Activated CD4-positive, alpha-beta T cell treated with anti-CD3 and anti-CD28 coated beads for 4 hours (primary cell): ENCODE measurements at places on chromosomes 16 and 17.

- DNase-seq: no peak
Measured at GRCh38 chr17:30477774-30478115, 537 bp downstream of the GOSR1 start.

- no peak for DNase-seq
Measured at GRCh38 chr17:9703781-9704082, 58.4 kb downstream of the USP43 start.

- DNase-seq: no peak
Measured at GRCh38 chr16:76511203-76511602, 234.0 kb downstream of the CNTNAP4 start.

- DNase-seq: no peak
Measured at GRCh38 chr17:49588726-49589576, 13.3 kb downstream of the NXPH3 start.

DNA sequence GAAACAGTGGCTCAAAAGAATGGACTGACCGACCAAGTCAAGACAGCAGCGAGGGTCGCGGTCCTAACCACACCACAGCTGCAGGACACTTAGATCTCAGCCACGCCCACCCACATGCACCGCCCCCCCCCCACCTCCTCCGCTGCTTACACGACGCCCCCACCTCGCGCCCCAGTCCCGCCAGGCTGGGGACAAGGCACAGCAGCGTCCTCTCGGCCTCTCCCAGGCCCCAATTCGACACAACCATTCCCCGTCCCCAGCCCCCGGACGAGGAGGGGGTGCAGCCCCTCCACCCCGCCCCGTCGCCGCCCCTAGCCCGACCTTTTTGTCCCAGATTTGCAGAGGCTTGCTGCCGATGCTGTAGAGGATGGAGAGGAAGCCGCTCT is 477 bp downstream of the CFAP20 start:
- DNase-seq: no peak

DNA sequence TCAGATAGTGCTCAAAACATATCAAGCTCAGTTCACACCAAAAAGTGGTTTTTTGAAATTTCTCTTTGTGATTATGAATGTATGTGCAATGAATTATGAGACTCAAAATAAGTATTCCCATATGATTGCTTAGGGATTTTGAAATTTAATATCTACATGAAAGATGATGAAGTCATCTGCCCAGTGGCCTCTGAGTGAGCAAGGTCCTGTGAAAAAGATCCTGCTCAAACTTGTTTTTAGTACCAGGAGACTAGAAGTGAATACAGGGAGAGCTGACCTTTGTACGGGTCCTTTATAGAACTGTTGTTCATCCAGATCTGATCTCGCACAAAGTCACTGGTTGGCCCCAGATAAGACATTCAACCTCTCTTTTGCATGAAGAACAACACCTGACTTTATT is 151.9 kb upstream of the MAF start:
- DNase-seq: no peak

DNA sequence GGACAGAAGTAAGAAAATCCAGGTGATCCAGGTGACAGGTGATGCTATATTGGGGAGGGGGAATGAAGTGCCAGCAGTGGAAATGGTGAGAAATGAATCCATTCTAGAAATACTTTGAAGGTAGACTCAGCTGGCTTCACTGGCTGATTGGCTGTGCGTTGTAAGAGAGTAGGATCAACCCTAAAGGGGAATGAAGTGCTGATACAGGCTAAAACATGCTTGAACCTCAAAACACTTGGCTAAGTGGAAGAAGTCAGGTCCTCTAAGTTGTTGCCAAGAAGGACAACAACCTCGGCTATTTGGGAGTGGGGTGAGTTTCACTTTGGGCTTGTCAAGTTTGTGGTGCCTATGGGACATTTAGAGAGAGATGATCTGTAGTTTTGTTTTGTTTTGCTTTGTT is 24.1 kb upstream of the SCNN1B start:
- no peak for DNase-seq

- DNase-seq: no peak
Measured at GRCh38 chr16:23987443-23987842, 151.7 kb downstream of the PRKCB start.
